ENCODE measurements at places on chromosomes 11 and 22. TPM values are rescaled to one million over a fixed set of nuclear protein-coding genes. Genes with fewer than 3 reads are reported as not detected.

The CD44 gene
- total RNA-seq = 99.4 TPM

The PCNX3 gene
- 11.7 TPM for total RNA-seq

The LYVE1 gene
- 0.32 TPM for total RNA-seq

The MOV10L1 gene
- total RNA-seq = 14.9 TPM

The C11orf52 gene
- under 0.01 TPM for total RNA-seq

The NXPE1 gene
- not detected for total RNA-seq

The MPPED2 gene
- 0.32 TPM for total RNA-seq
